ENCODE measurements at places on chromosomes 12 and 14.

- DNase-seq: no peak
These were observed at the start of gene TRPV4 for GRCh38 chr12:109833307-109834189. TSS of gene TRPV4 (minus strand) at chr12:109833398. CDS start at chr12:109814796, 18,602 bp downstream.

DNA sequence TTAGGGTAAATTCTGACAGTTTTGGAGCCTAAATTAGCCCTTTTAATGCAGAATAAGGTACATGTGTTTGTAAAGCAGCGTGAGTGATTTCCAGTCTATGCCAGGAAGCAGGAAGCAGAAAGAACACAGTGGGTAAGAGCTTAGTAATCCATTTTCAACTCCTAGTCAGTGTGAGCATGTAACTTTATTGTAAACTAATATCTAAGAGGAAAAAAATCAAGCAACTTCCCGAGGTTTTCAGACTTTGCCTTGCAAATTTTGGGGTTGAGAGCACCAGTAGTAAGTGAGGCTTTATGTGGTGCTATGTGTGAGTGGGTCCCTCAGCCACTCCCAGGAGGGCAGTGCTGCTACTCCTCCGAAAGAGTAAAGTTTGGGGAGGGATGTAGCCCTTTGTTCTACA is 2.9 kb downstream of the CIPC start:
- no peak for DNase-seq

GRCh38 chr12:67489007-67489406 is 159.5 kb upstream of the DYRK2 start:
- no peak for DNase-seq

- DNase-seq: peak; percentile 64
These were observed 1.7 kb upstream of the C12orf56 start for GRCh38 chr12:64392221-64392620.

DNA sequence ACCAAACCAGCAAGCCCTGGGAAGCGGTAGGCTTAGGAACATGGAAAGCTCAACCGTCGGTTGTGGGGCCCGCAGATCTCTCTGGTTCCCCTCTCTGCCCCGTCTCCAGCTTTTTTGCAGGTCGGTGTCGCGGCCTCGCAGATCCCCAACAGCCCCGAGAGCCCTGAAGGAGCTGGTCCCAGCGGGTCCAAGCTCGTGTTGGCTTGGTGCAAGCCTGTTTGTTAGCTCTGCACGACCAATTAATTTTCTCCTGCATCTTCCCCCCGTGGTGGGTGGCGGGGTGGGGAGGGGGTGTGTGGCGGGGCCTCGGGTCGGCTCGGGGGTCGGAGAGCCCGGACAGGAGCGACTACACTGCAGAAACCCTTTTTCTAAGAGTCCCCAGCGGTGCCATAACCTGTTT is 449 bp upstream of the SLC24A4 start:
- no peak for DNase-seq

- no peak for DNase-seq
These were observed 116.3 kb downstream of the SLC15A4 start for GRCh38 chr12:128707488-128707887.

DNA sequence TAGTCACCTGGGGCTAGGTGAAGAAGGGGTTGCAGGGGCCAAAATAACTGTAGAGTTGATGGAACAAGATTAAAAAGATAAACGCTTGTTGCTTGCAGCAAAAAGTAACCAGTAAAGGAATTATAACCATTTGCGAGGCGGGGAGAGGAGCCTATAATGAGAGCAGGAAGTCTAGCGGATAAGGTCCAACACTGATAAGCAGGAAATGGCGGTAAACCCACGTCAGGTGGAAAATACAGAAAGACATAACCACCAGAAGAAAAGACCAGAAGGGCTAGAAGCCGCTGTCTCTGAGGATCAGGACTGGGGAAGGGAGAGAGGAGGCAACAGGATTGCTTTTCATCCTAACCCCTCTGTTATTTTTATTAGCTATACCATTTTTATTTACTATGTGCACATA is 303.3 kb downstream of the DPF3 start:
- DNase-seq: no peak

DNA sequence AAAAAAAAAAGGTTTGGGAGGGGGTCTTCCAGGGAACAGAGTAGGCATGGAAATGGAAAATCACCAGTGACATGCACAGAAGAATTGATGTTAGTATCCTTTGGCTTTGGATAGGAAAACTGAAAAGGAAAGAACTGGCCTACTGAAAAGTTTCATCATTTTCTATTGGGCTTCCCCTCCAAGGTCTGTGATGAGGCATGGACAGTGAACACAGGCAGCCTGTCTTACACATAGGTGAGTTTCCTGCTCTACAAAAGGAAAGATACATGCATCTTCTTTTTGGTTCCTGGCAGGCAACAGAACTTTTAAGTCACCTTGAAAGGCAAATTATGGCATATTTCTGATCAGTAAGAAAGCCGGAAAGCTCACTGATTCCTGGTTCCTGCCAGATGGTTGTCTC is 5.8 kb downstream of the BMAL2 start:
- DNase-seq: no peak

- no peak for DNase-seq
These were observed 151.6 kb downstream of the TTLL5 start for GRCh38 chr14:75812622-75813021.

DNA sequence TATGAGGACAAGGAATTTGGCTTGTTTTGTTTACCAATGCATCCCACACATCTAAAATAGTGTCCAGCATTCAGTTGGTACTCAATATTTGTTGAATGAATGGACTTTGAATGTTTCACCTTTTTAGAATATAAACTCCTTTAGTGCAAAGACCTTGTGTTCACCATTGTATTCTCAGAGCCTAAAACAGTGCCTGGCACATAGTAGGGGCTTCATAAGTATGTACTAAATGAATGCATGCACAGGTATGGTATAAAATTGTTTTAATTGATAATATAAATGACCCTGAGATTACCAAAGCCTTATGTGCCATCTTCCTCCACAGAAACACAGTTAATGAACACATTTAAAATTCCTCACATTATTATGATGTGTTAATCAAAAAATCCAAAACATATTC is 5.0 kb upstream of the NFYB start:
- DNase-seq: no peak

DNA sequence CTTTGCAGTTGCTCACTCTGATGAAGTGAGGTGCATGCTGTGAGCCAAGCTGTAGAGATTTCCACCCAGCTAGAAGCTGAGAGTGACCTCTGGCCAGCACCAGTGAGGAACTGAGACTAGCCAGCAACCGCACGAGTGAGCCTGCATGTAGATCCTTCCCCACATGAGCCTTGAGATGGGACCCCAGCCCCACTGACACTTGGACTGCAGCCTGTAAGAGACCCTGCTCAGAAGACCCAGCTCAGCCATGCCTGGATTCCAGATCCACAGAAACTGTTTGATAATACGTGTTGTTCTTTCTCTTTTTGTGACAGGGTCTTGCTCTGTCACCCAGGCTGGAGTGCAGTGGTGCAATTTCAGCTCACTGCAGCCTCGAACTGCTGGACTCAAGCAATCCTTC is 229.2 kb downstream of the GLT1D1 start:
- no peak for DNase-seq

DNA sequence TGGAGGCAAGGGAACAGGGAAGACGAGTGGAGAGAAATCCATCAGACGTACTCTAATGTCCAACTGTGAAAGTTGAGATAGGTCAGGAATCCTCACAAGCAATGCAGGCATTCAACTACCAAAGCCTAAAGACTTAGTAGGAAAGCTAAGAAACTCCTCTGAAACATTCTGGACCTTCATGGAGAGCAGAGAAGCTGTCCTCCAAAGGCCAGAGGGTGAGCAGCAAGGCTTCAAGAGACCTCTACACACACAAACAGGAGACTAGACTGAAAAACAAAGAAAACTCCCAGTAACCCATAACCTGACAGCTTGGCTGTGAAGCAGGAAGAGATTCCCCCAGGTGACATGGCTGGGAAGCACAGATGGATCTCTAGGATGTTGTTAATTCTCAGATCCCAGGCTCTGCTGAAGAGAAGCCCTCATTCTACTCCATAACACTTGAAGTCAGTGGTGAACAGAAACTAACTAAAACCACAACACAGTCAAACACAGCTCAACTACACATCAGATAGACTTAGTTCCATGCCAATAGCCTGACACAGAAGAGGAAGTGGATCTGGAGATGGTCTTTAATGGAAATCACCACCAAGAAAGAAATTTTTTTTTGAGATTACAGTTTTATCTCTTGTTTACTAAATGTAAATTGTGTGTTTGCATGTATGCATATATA is 23.2 kb upstream of the LYZ start:
- DNase-seq: no peak

DNA sequence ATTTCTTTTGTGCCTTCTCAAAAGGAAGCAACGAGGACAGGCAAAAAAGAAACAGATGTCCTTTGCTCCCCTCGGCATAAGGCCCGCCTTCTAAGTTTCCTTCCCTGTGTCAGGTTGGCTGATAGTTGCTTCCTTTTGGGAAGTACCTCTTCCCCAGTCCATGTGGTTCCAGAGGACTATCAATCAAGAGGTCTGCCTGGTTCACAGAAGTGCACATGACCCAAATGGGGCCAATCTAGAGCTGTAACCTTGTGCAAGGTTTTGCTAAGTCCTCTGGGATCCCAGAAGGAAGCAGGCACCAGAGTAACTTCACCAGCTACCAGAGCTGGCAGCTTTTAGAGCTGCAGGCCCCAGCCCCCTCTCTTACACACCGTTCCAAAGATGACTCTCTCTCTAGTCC is 42.6 kb downstream of the TMEM63C start:
- DNase-seq: no peak

DNA sequence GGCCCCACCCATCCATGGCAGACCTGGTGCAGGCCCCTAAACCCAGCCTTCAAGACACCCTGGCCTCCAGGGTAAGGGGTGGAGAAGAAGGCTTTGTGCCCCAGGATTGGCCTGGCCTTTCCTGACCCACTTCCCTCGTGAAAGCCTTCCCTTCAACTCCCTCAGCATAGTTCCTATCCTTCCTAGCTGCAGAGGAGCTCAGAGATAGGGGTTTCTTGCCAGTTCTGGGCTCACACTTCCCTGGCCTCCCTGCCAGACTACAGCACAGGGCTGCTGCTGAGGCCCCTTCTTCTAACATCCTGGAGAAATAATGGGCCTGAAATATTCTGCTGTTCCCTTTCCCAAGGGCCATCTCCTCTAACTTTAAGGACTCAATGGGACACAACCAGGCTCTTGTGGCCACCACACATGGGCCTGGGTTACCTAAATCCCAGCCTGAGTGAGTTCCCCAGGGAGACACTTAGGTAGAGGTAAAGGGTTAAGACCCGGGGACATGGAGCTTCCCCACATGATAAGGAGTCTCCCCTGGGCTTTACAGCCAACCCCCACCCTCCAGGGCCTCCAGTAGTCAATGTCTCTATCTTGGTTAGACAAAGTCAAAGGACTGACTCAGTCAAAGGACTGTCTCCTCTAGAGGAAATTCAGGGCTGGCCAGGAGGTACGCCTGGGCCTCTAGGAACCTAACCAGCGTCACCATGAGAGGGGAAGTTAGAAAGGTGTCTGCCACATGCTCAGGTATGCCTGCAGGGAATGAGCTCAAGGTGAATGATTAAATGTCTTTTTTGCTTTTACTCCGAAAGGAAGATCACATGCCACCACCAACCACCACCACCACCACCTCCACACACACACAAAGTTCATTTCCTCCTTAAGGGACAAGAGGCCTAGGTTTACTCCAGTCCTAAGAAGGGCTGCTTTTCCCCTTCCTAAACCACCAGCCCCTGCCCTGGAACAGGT is 7.1 kb downstream of the ZFP36L1 start:
- DNase-seq: no peak

DNA sequence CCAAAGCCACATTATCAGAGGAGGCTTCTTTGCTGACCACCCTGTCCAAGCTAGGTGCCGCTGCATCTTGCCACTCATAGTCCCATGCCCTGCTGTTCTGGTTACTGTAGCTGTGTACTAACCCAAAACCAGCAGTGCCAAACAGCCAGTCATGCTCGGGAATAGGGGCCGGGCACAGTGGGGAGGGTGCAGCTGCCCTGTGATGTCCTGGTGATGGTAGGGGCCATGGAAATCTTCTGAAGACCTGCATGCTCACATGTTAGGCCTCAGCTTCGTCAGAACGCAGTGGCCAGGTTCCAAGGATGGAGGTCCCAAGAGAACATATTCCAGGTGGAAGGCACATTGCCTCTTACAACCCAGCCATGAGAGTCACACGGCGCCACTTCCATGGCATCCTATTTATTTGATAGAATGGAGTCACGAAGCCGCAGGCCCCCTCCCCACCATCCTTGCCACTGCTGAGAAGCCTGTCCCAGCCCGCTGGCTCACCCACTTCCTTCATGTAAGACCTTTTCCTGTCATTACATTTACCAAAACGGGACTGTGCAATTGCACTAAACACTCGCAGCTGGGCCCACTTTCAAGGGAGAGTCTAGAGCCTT is 48.5 kb downstream of the FAM222A start:
- DNase-seq: no peak

DNA sequence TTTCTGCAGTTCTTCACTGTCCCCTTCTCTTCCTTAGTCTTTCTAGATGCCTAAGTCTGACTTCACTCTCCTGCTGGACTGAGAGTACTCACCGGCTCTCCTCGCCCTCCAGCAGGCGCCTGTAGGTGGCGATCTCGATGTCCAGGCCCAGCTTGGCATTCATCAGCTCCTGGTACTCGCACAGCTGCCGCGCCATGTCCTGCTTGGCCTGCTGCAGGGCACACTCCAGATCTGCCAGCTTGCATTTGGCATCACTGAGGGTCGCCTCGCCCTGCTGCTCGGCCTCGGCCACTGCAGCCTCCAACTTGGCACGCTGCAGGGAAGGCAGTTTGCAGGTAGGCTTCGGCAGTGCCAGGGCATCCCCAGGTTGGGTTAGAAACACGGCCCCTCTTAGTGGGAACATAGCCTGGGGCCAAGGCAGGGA is 5.2 kb downstream of the KRT84 start:
- DNase-seq: peak; percentile 25

- peak; percentile 69 for DNase-seq
These were observed 25.3 kb downstream of the C2CD5 start for GRCh38 chr12:22518998-22519397.

GRCh38 chr12:148676-149416 is 65.1 kb downstream of the SLC6A12 start:
- DNase-seq: no peak

GRCh38 chr12:118590406-118591150 is 214.2 kb downstream of the SUDS3 start:
- no peak for DNase-seq

DNA sequence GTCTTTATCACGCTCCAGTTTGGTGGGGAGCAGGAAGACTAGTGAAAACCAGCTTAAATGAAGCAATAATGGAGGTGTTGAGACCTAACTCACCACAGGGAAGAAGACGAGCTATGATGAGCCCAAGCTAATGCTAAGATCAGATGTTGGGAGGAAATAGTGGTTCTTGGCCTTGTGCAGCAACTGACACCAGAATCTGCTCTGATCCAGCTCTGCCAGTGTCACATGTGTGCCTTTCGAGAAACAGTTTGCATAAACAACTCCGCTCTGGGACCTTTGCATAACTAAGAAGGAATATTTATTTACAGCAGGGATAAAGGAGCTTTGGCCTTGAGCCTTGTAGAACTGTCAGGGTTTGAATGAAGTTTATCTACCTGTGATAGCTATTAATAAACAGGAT is 369.4 kb upstream of the CCDC196 start:
- DNase-seq: no peak

GRCh38 chr12:65934480-65935115 is 110.3 kb downstream of the HMGA2 start:
- no peak for DNase-seq

Data from brain microvascular endothelial cell (primary cell).